Renal pelvis (tissue), 12 donors: ENCODE measurements at places on chromosomes 11 and 22. TPM values are rescaled to one million over a fixed set of nuclear protein-coding genes. Genes with fewer than 3 reads are reported as not detected.

DNA sequence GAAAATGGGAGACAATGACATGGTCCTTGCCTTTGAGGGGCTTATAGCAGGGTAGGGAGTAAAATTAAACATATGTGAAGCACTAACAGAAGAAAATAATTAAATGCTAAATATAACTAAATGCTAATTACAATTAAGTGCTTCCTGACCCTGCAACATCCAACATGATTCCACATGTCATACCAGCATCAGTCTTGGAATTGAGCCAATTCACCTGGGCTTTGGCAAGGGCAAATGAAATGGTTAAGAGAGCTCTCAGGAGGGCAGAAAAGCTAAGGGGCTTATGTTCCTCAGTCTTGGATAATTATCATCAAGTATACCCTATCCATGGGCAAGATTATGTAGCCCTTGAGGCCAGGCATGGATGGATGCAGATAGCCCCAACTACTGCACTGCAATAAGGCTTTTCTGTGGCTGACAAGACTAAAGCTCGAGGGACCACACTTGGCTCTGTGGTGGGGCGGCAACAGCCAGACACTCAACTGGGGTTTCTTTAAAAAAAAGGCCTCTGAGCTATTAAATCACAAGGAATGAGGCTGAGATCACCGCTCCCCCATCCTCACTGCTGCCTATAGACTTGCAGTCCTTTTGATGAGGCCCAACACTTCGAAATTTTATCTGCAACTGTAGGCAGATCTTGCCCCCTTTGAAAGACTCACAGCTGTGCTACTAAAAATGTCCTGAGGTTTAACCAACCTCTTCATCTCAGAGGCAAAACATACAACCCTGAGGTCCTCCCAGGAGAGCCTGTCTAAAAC lies 39.0 kb downstream of the IL18BP start:
- DNase-seq, result no peak

DNA sequence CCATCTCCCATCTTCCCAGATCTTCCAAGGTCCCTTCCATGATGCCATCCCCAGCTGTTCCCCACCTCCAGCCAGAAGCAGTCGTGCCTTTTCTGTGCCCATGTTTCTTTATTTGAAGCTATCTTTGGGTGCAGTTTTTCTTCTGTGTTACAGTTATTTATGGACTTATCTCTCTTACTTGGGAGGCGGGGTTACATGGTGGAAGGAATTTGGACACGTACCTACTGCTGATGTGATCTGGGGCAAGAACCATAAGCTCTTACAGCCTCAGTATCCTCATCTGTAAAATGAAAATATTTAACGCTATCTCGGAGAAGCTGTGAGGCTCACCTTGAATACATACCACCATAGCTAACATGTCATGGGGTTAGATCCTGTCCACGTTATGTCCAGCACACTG lies 98.9 kb downstream of the ZBTB16 start:
- DNase-seq, result no peak

DNA sequence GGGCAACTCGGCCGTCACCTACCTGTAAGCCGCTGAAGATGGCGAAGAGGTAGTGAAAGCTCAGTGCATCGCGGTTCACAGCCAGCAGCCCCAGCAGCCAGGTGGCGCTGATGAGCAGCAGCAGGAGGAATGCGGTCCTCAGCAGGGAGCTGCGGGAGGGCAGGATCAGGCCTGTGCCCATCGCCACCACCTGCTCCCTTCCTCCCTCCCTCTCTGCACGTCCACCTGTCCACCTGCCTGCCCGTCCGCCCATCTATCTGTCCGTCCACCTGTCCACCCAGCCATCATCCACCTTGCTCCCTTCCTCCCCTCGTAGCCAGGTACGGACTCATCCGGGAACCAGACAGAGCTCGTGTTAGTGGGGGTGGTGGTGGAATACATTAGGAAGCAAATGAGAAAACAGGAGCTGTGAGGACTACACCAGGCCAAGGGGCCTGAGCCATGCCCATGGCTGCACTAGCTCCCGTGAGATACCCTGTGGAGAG lies 32.2 kb downstream of the TRMU start:
- no peak for DNase-seq

DNA sequence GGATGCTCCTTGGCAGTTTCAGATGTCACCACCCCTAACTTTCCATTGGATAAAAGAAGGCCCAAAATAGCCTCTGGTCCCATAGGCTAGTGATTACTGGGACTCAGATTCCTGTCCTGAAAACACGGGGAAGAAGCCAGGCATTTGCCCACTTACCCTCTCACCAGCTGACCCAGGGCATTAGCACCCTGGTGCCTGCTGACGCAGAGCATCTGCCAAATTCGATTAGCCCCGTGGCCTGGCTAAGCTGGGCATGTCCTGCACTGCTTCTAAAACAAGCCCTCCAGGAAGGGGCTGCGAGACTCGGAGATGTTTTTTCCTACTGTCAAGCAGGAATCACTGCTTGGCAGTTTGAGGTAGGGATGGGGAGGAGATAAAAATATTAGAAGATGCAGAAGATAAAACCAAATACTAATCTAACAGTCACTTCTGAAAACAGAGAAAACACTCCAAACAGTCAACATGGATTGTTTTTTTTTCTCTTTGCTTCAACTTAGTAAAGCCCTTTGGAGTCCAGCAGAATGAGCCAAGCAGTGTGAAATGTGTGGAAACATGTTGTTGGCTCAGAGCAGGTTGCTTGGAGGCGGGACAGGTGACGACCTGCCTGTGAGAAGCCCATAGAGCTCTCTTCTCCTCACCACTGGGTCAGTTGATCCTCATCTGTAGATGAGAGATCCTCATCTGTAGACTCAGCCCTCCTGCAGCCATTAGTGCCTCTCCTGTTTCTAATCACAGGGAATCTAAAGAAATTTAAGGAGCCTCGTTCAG lies 54.0 kb downstream of the BDNF start:
- no peak for DNase-seq

- DNase-seq, result no peak
Observed at GRCh38 chr11:130574740-130575139, 126.3 kb downstream of the ADAMTS15 start.

- DNase-seq, result no peak
Observed at GRCh38 chr22:26385164-26385563, 43.9 kb upstream of the ASPHD2 start.

DNA sequence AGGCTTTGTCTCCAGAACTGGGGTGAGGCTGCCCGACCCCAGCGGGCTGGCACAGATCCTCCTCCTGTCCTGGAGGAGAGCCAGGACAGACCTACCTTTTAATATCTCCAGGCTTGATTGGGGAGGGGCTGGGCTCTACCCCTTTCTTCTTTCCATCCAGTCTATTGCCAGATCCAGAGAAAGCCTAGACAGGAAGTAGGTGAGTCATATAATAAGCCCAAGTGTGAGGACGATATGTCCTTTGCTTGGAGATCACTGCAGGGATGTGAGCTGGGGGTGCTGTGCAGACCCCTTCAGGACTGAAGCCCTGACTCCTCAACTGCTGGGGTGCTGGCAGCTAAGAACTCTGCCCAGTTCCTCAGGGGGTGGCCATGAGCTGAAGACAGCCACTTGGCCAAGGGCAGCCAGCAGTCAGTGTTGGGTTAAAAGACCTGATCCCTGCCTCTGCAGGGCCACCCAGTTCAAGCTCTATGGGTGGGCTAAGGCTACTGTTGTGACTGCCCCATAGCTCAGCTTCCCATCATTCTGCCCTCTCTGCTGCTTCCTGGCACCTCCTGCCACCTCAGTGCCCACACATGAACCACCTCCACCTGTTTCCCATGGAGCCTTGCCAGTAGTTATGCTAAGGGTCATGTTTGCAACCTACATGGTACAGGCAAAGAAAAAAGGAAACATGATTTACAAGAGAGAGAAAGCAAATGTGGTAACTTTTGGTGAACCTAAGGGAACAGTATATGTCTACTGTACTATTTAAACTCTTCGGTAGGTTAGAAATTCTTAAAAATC lies 8.3 kb upstream of the C22orf39 start:
- DNase-seq, result no peak

GRCh38 chr22:45867118-45867905 lies 109.7 kb downstream of the WNT7B start:
- DNase-seq, result no peak

GRCh38 chr11:78438298-78438975 lies 20.8 kb upstream of the GAB2 start:
- DNase-seq, result no peak

- no peak for DNase-seq
Observed at GRCh38 chr11:14622223-14622954, 21.2 kb upstream of the PDE3B start.

- no peak for DNase-seq
Observed at GRCh38 chr11:76217653-76218160, 11.4 kb upstream of the WNT11 start.

DNA sequence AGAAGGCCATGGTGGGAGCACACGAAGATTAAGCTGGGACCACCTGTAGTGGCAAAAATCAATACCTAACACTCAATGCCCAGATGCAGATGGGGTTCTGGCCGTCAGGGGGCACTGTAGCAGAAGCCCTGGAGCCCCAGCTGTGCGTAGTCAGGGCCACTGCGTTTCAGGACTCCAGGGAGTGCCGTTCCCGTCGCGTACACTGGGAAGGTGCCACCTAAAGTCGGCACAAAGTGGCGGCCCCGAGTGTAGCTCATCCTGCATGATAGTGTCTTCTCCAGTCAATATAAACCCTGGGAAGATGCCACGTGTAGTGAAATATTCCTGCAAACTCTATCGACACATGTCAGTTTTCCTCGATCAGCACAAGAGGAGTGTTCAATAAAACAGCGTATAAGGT lies 123.8 kb upstream of the NTM start:
- peak; percentile 44 for DNase-seq

- no peak for DNase-seq
Observed at GRCh38 chr11:16002942-16003341, 353.4 kb downstream of the SOX6 start.

DNA sequence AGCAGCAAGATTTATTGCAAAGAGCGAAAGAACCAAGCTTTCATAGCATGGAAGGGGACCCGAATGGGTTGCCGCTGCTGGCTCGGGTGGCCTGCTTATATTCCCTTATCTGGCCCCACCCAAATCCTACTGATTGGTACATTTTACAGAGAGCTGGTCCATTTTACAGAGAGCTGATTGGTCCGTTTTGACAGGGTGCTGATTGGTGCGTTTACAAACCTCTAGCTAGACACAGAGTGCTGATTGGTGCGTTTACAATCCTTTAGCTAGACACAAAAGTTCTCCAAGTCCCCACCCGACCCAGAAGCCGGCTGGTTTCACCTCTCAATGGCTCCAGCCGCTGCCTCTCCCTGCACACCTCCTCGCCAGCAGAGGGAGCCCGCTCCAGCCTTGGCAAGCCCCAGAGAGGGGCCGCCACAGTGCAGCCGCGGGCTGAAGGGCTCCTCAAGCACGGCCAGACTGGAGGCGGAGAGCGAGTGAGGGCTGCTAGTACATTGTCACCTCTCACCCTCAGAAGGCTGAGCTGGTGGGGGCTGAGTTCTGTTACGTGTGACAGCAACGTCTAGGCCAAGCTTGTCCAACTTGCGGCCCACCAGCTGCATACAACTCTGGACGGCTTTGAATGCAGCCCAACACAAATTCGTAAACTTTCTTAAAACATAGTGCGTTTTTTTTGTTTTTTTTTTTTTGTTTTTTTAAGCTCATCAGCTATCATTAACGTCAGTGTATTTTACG lies 8.7 kb downstream of the PTH start:
- no peak for DNase-seq

DNA sequence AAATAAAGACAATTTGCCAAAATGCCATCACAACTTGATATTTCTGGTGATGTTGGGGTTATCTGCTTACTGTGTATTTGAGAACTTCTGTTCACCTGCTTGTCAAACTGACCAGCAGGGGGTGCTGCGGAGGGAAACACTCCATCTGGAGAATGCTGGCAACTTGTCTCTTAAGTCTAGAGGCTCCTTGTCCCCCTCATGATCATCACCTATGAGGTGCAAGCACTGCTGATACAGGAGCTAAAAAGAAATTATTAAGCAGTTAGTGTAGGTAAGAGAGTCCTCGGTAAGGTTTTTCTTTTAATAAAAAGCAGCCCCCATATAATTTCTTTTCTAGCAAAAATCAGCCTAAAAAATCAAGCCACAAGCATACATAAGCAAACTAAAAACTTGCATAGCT lies 32.7 kb upstream of the GLYATL1B start:
- peak; percentile 36 for DNase-seq

GRCh38 chr22:47199261-47199978 lies 437.0 kb downstream of the TBC1D22A start:
- no peak for DNase-seq

DNA sequence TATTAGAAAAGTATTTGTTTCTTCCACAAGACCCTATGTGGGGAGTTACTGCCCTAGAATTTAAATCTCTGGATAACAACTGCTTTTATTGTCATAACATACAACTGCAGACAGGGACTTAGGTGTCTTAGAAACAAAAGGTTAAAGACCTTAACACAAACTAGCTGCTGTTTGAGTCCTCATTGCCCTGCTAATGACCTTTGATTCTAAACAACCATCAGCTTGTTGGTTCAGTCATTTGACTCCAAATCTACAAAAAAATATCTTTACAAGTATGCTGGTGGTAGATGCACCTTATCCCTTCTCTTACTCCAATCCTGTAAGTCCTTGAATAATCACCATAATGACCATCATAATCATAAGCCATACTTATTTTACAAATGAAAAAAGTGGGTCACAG lies 377.4 kb upstream of the PITPNB start:
- DNase-seq, result no peak

- no peak for DNase-seq
Observed at GRCh38 chr11:70637186-70637800, 239.0 kb downstream of the CTTN start.

DNA sequence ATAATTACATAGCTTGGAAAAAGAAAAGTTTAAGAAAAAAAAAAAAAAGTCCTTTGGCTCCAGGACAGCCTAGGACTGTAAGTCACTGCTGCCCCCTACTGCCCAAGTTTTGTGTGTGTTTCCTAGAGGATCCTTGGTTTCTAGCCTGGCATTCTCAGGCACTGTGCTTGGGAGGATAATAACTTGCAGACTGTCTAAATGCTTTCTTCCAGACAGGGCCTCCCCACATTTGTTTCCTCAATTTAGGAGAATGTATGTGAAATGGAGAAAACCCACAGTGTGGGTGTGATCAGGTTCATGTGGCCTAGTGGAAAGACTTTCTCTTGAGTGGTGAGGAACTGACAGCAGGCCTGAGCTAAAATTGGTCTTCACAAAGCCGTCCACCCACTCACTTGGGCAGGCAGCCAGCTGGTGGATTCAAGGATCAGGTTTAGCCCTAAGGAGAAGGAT lies 191.0 kb downstream of the NAV2 start:
- peak; percentile 78 for DNase-seq

GRCh38 chr22:30265823-30266444 lies 717 bp downstream of the OSM start:
- no peak for DNase-seq

GRCh38 chr22:42770941-42771647 lies 50.4 kb upstream of the A4GALT start:
- DNase-seq, result no peak

Gene LIF
- polyA plus RNA-seq, result 3.4 TPM

Gene BIK
- 1.1 TPM for polyA plus RNA-seq

Gene GSTP1
- polyA plus RNA-seq, result 806 TPM

Gene PARVG
- polyA plus RNA-seq, result 1.9 TPM

Gene TESMIN
- polyA plus RNA-seq, result 21.5 TPM

Gene MMP8
- polyA plus RNA-seq, result not detected

Gene NLRP10
- polyA plus RNA-seq, result not detected

Gene C11orf97
- 0.33 TPM for polyA plus RNA-seq

Gene ANGPTL5
- 0.19 TPM for polyA plus RNA-seq

Gene FAM227A
- polyA plus RNA-seq, result 5.2 TPM

Gene OR52I1
- 0.10 TPM for polyA plus RNA-seq

Gene OR6A2
- polyA plus RNA-seq, result not detected

Gene UBE2L6
- 34.2 TPM for polyA plus RNA-seq

Gene ZBTB16
- polyA plus RNA-seq, result 2.7 TPM

Gene RAB39A
- polyA plus RNA-seq, result 0.73 TPM

Gene MPZL2
- polyA plus RNA-seq, result 25.6 TPM

Gene MS4A8
- 0.06 TPM for polyA plus RNA-seq
